ENCODE measurements at places on chromosomes 4 and X. TPM values are rescaled to one million over a fixed set of nuclear protein-coding genes. Genes with fewer than 3 reads are reported as not detected.
A peak's percentile ranks its signal among the peaks of the same experiment; 100 is the strongest.

DNA sequence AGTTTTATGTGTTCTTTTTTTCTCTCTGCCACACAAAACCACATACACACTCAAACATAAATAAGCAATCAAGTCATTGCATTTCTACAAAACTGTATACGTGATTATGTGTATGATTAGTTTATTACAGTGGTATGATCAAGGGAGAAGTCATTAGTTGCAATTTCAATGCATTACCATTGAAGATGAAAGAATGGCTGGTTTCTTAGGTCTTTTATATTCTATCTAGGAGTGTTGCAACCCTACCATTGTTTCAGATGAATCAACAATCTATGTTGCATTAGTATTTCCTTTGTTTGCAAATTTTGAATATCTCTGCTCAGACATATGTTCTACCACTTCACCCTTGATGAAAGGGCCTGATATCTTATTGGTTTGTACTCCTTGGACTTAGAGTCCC, 6.8 kb downstream of the ANXA3 start:
- no peak for DNase-seq

Gene DDIT4L
- 0.98 TPM for total RNA-seq

- DNase-seq, result no peak
Observed at GRCh38 chr4:104848597-104849225, 298.0 kb upstream of the TET2 start.

GRCh38 chrX:3178329-3178728, 137.1 kb downstream of the ARSF start:
- DNase-seq, result no peak

- no peak for DNase-seq
Observed at GRCh38 chrX:65635378-65635777, 32.1 kb upstream of the MSN start.

GRCh38 chr4:9926586-9926985, 94.7 kb downstream of the SLC2A9 start:
- no peak for DNase-seq

Gene SPANXN5
- not detected for total RNA-seq

DNA sequence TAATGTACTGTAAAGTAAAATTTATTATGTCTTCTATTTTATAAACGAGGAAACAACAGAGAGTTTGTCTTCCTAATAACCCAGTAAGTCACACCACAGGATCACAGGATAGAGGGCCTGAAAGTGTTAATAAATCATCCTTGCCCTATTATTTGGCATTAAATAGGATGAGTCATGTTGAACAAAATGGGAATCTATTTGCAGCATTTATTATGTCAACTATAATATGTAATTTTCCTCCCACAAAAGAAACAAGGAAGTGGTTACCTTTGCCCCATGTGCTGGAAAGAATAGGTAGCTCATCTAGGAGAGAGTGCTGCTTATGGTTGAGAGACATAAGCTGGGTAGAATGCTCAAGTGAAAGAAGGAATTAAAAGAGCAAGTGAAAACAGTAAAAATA, 237.6 kb upstream of the NDST3 start:
- DNase-seq, result no peak

DNA sequence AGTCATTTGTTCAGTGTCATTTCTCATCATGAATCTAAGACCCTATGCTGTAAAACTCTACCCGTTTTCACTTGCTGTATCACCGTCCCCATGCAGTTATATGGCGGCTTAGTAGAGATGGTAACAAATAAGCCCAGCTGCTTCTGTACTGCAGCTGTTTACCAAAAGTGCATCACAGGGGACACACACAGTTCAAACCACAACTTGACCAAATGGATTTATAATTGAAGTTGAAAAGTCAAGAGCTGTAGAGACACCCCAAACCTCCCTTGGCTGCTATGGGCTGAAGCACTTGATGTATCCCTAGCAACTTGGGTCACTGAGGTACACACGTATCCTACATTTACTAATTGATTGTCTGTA, 219.0 kb upstream of the FGF13 start:
- no peak for DNase-seq

Gene FDCSP
- not detected for total RNA-seq

DNA sequence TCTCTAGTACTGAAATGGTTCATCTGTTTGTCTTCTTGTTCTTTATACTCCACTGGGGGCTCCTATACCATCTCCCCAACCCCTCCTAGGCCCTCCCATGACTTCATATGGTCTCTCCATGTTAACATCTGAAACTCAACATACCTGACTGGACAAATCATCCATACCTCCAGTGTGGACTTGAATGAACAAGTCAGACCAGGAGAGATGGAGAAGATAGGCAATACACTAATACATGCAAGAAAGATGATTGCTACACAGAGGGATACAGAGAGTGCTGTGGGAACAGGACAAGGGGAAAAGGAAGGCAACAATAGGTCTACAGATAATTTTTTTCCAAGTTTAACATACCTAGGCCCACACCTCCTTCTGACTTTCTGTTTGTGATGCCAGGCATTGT, 175.1 kb downstream of the FHIP1A start:
- no peak for DNase-seq

DNA sequence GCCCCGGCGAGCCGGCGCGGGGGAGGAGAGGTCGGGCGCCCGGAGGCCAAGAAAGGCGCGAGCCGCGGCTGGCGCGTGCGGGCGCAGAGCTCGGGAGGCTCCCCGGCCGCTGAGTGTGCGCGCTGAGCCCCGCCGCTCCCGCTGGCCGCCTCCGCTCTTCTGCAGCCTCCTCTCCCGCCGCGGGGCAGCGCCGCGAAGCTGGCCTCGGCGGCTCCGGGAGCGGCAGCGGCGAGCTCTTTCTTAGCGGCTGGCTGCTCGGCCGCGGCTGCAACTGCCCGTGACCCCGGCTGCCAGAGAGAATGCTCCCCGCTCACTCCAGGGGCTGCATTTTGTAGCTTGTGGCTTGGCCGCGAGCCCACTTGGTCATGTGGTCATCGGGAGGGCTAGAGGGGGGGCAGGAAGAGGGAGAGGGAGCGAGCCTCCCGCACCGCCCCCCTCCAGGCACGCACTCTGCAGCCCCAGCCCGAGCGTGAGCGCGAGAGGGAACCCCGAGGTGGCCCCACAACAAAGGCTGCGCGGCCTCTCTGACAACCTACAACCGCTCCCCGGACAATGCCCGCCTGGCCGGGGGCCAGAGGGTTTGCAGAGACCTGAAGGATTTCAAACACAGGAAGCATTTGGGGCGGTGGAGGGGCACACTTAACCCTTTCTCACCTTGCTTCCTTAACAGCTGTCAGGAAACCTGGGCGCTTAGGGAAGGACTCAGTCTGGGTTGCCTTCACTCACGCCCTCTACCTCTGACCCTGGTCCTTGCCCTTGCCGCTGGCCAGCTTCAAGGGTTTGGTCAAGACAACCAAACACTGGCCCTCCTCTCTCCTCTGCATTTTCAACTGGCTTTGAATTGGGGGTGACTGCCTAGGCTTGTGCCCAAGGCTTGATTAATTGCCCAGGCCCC, at the start of gene APLN:
TSS of gene APLN (minus strand) at position 305 of the 895 bp plus-strand sequence. CDS start 326 bp downstream, outside the sequence.
- peak; percentile 67 for DNase-seq

- DNase-seq, result no peak
Observed at GRCh38 chr4:81454948-81455347, 16.8 kb downstream of the RASGEF1B start.

GRCh38 chr4:99572527-99573240, 1.9 kb upstream of the MTTP start:
- no peak for DNase-seq

DNA sequence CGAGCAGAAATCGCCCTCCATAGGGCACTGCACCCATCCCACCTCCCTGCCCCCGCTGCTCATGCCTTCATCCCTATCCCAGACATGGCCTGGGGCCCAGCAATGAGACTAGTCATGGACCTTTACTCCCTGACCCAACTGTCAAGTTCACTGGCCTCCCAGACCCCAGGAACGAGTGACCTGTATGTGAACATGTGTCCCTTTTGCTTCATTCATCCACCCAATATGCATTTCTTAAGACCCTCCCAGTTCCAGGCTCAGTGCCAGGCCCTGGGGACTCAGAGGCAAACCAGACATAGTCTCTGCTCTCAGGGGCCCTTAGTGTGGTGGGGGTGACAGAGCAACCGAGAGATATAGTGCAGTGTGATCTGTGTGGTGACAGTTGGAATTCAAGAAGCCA, 67.0 kb downstream of the EFNB1 start:
- DNase-seq, result no peak

DNA sequence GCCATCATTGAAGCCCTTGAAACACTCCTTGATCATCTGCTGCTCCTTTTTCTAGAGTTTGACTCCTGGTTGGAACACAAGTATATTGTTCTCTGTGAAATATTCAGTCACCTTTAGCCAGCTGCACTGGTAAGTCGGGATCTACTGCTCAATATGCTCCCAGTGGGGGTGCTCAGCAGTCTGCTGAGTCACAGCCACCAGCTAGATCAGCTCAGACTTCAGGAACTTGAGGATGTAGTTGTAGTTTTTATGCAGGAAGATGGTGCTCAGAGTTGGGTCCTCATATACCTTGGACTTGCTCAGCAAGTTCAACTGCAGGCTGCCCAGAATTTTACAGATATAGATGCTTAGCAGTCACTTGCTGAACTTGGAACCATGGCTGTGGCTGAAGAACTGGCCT, 202.5 kb upstream of the RPL34 start:
- DNase-seq, result no peak

GRCh38 chr4:34851411-34851810, 1392.9 kb downstream of the ARAP2 start:
- DNase-seq, result no peak

DNA sequence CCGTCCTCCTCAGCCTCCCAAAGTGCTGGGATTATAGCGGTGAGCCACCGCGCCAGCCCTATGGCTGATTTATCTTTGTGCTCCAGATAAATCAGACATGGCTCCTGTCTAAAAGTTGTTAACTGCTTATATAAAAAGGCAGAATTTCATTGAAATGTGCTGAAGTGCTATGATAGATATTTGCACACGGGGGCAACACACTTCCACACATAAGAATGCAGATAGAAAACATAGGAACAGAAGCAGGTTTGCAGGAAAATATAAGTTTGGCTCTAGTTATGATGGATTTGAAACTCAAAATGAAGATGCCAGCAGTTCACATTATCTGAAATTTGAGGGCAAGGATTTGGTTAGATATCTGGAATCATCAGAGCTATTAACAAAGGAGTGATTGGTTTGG, 163.1 kb upstream of the SLITRK2 start:
- no peak for DNase-seq

- DNase-seq, result peak; percentile 65
Observed at GRCh38 chr4:140049024-140049848, 104.7 kb downstream of the MAML3 start.

GRCh38 chr4:124224256-124224655, 488.3 kb downstream of the ANKRD50 start:
- no peak for DNase-seq

Gene NUDT11
- 0.64 TPM for total RNA-seq

Gene AP1AR
- total RNA-seq, result 16.6 TPM

- no peak for DNase-seq
Observed at GRCh38 chrX:101347859-101348451, 587 bp downstream of the TIMM8A start.

DNA sequence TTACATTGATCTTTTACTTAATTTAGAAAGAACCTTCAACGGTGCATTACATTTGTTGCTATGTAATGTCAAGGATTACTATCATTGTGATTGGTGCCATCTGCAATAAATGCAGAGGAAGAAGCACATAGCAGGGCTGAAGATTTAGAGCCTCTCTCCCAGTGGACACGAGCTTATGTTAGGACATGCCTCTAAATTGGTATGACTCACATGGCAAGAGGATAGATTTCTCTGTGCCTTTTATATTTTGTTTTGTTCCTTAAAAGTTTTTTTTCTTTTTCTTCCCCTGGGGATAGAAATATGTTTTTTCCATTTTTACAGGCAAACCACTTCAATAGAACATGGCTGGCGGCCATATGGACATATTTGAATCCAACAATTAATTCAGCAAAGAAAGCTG, 205.0 kb upstream of the HAND2 start:
- DNase-seq, result no peak

- no peak for DNase-seq
Observed at GRCh38 chr4:81611221-81611620, 139.5 kb upstream of the RASGEF1B start.

GRCh38 chrX:23263892-23264291, 70.8 kb upstream of the PTCHD1 start:
- DNase-seq, result no peak

DNA sequence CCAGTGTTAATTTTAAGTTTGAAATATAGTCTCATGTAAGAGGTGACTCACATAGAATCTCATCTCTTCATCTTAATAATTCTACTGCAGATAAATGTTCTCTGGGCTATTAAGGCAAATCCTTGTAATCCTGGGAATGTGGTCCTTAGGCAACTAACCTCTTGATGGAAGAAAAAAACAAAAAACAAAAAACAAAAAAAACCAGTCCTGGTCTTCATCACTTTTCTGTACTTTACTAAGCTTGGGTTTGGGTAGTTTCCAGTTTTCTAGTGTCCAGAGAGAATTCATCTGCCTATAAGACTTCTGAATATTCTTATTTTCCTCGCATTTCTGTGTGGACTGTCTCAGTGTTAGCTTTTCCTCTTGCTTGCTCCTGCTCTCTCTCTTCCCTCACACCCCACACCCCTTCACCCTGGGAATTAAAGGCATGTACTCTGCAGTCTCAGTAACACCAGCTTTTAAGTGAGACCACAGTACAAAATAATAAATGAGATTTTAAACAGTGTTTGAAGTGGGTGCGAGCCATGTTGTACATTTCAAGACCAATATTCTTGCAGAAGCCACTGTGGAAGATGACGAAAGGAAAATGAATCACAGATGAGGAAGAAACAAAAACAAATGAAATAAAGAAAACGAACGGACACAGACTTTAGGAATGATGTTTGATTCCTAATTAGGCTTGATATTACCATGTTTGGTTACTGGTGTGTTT, 51.7 kb downstream of the HAND2 start:
- no peak for DNase-seq

Gene MBNL3
- 22.9 TPM for total RNA-seq

DNA sequence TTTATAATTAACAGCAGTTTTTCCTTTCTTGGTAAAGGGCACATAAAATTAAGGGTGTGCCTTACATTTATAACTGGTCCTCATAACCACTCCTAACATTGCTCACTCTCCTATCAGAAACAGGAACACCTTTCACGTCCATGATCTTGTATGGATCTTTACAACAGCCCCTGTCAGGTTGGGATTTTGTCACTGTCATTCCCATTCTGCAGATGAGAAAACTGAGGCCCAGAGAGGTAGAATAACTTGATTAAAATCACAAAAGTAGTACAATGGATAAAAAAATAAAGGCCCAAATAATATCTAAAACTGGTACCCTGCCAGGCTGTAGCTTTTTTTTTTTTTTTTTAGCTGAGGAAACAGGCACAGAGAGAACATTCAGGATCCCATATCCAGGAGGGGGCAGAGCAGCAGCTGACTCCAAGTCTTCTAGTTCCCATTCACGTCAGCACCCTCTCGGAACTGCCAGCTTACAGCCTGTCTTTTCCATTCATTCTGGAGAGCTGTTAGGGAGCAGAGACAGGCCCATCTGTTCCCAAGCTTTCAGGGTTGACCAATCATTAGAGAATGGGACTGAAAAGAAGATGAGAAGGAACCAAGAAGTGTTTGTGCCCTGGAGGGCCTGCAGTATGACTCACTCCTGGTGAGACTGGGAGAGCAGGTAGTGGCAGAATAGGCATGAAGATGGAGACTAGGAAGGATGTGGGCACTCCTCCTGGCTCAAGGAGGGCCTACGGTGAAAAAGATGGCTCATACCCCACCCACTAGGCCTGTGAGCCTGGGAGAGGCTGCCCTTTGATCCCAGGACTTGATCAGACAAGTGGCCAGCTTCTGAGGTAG, 7.3 kb downstream of the SUV39H1 start:
- DNase-seq, result no peak

GRCh38 chr4:10703156-10703555, 18.6 kb upstream of the CLNK start:
- DNase-seq, result no peak

GRCh38 chr4:33467291-33467690, 2747.1 kb downstream of the PCDH7 start:
- no peak for DNase-seq
